ENCODE measurements at places on chromosomes 7 and 10.

- no peak for DNase-seq
These were observed 340.5 kb downstream of the PTPRN2 start for GRCh38 chr7:158246960-158247673.

DNA sequence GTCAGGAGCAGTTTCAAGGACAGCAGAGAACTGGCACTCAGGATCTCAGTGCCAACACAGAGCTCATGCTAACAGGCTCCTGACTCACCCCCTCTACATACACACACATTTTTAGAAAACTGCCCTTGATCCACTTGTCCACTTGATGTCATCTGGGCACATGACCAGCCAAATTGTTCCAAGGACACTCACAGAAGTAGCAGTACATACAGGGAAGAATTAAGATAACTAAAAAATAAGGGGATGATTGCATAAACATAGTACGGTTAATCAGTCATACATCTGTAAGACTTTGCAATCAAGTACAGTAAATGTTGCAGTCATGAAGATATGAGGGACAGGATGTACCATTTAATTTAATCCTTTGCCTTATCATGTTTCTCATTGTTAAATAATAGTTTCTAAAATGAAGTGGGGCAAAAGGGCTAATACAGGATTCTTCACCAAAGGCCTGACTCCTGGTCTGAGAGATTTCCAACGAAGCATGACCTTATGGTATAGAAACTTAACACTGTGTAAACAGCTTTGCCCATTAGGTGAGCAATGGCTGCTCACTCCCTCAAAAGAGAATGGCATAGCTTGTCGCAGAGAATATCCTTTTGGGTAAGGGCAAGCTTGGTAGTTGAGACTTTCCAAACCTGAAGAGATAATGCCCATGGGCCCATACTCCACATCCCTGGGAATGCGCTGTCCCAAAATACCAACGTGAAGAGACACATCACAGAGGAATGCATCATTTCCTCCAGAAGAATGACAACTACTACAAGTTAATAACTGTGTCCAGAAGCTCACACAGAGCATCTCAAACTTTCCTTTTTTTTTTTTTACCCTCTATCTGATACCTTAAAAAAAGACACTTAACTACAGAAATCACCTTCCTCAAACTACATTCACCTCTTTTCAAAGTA lies 94.1 kb downstream of the ARMH3 start:
- DNase-seq, result no peak

GRCh38 chr10:4385231-4385870 lies 440.7 kb upstream of the AKR1E2 start:
- DNase-seq, result no peak

GRCh38 chr10:12531305-12532220 lies 182.2 kb downstream of the CAMK1D start:
- no peak for DNase-seq

- DNase-seq, result no peak
These were observed 149.3 kb downstream of the KLF6 start for GRCh38 chr10:3635697-3636096.

- DNase-seq, result no peak
These were observed 98.3 kb downstream of the TMEM130 start for GRCh38 chr7:98771519-98771918.

DNA sequence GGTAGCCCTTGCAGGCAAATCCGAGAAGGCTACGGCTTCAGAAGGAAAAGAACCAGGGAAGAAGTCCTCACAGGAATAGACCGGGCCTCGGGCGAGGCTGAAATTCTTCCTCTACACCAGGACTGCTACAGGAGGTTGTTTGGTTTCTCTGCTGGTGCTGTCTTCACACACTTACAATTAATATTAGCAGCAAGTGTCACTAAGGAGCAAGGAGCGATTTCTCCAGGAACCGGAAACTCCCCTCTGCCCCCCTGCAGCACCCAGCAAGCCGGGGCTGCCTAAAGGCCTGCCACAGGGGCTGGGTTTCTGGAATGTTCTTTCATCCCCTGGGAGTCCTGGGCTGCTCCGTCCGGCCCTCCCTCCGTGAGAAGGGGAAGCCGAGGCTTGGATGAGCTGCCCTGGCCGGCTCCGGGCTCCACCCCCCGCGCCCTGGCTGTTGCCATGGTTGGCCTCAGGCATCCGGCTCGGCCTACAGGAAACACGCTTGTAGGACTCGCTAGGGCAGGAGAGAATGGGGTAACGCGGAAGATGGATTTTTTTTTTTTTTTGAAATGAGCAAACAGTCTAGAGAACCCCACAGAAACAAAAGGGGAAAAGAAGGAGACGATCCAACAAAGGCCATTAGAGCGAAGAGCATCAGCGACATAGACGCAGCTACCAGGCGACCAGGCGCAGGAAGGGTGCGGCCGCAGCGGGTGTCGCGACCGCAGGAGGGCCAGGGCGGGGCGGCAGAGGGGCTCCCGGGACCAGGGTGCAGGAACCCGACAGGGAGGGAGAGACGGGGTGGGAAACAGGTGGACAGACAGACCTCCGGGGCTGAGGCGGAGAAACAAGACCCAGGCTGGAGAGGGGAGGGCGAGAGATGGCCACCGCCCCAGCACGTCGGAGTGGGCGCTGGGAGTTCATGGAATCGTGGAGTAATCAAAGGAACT lies 33.0 kb downstream of the EN2 start:
- DNase-seq, result no peak

DNA sequence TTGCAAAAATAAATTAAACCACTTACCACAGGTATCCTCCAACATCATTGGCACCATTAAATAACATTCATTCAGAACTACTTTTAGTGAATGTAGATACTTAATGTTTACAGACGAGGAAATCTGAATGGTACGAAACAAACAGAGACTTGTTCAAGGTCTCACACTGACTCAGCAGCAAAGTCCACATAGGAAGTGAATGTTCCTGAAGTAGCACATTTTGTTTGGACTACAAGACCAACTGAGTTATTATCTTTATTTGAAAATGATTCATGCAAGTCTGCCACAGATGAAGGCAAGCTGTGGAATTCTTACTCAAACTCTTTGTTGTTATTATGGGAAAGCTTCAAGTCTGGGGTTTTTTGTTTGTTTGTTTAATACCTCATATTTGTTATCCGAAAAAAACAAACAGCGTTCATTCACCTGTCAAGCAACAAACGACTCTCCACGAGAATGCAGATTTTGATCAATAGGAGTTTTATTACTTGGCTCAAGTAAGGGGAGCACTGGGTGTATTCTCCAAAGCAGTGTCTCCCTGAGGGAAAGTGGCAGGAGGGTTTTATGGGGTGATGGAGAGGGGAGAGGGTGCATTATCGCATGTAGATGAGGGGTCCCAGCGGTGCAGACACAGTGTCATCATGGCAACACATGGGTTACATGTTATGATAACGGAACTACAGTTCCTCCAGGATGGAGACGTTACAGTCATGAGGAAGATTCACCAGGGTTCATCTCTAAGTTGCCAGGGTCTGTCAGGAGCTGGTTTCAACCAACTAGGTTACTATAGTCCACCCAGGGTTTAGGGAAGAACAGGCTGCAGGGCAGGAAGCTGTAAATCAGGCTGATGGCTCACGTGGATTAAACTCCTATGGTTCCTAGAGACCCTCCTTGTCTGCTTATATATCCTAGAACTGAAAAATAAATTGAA lies 147.7 kb upstream of the AKR1E2 start:
- no peak for DNase-seq

DNA sequence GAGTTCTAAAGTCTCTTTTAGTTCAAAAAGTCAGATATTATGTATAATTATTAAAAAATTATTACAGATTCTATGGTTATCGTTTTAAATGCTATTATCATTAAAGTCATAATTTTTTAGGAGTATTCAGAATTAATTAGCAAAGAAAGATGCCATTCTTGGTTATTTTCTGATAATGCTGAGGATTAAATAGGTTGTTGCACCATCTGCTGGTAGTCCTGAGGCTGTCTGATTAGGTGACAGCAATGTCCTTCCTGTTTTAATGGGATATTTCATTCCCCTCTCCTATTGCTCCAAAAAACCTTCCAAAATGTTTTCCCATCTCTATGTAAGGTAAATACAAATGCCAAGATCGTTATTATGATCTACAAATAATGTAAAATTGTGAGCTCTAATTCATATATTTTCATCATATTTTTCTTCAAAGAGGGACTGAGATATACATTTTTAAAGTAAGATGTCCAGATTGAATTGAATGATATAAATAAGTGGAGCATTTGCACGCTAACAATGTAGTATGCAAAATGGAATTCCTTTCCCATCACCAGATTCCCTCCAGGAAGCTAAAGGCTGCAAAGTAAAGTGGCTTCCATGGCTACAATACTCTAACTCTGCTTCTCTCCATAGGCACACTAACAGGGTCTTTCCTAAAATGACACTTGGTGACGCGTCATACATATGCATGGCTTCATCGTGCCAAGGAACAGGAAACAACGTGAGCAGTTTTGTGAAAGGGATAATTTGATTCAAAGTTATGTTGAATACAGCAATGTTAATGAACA lies 58.8 kb upstream of the AKR1E2 start:
- DNase-seq, result no peak

GRCh38 chr7:100088095-100088620 lies 611 bp upstream of the COPS6 start:
- DNase-seq, result no peak

DNA sequence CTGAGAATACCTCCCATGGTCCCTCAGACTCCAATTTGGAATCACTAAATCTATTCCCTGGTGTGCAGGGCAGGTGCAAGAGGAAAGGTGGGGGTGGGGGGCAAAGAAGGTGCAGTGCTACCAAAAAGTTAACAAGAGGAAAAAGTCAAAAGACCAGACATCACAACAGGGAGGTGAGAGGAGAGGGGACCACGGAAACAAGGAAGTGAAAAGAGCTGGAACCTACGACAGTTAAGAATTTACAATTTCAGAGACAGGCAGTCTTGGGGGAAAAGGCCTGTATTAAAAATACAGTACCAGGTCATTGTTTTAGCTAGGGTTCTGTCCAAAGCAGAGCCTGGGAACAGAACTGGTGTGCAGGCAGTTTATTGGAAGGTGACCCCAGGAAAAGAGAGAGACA lies 14.6 kb downstream of the ITGB1 start:
- DNase-seq, result no peak

DNA sequence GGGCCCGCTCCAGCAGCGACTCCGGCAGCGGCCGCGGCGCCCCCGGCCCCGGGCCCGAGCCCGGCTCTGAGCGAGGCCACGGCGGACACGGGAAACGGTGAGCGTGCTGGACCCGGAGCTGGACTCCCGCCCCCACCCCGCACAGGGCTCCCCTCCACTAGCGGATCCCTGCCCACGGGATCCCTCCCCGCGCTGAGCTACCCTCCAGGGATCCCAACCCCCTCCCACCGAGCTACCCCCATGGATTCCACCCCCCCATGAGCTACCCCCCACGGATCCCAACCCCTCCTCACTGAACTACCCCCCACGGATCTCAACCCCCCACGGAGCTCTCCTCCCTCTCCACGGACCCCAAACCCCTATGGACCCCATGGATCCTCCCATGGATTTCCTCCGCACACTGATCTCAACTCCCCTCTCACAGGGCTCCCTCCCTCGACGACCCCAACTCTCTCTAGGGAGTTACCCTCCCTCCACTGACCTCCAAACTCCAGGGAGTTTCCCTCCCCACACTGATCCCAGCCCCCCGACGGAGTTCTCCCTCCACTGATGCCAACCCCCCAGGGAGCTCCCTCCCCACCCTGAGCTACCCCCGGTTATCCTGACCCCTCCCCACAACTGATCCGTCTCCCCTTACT lies 20.6 kb upstream of the HSPB1 start:
- DNase-seq, result no peak

DNA sequence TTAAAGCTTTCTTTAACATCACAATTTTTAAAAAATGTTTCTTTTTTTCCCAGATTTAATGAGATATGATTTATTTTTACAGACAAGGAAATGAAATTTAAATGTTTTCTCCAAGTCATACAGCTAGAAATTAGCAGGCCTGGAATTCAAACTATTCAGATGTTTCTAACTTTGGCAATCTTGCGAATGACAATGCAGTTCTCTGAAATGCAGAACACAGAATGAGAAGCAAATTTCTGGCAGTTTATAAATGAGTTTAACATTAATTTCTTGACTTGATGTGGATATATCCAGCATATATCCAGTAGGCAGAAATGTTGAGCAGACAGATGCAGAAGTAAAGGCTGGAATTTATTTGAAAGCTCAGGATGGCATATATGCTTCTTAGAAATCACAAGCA lies 227.5 kb downstream of the THSD7A start:
- no peak for DNase-seq

DNA sequence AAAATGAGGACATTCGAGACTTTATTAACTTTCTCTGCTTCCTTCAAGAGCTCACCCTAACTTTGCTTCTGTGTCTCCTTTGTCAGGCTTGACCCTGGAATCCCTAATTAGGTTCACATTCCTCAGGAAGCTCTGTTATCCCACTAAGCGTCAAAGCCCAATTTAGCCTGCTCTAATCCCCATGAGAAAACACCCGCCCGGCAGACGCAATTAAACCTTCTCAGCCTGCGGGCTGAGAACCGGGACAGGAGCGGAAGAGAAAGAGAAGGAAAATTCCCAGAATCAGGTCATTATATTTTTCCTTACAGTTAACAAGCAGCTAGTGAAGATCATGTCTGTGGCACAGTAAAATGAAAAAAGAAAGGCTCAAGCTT lies 93.0 kb downstream of the TNS3 start:
- no peak for DNase-seq

GRCh38 chr10:3889961-3890522 lies 105.0 kb upstream of the KLF6 start:
- no peak for DNase-seq

DNA sequence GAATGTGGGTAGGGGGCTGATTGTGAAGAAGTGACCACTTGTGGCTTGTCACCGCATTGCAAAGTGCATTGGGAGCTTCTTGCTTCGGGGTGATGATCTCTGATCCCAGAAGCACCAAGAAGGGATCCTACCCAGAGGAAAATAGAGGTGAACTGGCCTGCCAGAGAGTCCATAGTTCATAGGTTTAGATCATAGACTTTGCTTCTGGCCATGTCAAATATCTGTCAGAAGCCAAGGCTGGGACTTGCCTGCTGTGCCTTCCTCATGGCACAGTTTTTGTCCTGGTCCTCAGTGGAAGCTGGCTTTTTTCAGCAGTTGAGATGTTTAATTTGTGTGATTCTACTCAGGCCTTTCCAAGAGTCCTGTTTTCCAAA lies 1.1 kb downstream of the ZSWIM8 start:
- DNase-seq, result no peak

- DNase-seq, result no peak
These were observed 6.3 kb upstream of the SMKR1 start for GRCh38 chr7:129495987-129496386.

DNA sequence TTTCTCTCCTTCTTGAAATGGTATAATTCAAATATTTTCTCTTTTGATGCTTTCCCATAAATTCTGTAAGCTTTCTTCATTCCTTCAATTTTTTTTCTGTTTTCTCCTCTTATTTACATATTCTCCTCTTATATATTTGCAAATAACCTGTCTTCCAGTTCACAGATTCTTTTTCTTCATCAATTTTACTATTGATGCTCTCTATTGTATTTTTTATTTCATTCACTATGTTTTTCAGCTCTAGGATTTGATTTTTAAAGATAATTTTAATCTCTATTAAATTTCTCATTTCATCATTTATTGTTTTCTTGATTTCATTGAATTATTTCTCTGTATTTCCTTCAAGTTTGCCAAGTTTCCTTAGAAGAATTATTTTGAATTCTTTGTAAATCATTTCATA lies 54.0 kb upstream of the PRPS1L1 start:
- DNase-seq, result no peak

- DNase-seq, result no peak
These were observed 151.2 kb upstream of the MINDY3 start for GRCh38 chr10:16011548-16011947.
